ENCODE measurements at places on chromosomes 1 and 21. TPM values are rescaled to one million over a fixed set of nuclear protein-coding genes. Genes with fewer than 3 reads are reported as not detected.

Gene PER3
- 24.3 TPM for total RNA-seq

Gene AVPR1B
- total RNA-seq: not detected

Gene OR2G6
- total RNA-seq: not detected

Gene PCP4
- total RNA-seq: not detected

Gene HTR6
- total RNA-seq: not detected

Gene RBP7
- 2.5 TPM for total RNA-seq

Measured in left lobe of liver (tissue), 2 donors.